ENCODE measurements at places on chromosomes 1 and 21. TPM values are rescaled to one million over a fixed set of nuclear protein-coding genes. Genes with fewer than 3 reads are reported as not detected.

Gene S1PR1
- total RNA-seq: 157 TPM

Gene ITLN2
- not detected for total RNA-seq

Gene TMEM269
- total RNA-seq: 0.81 TPM

Gene KMO
- 0.21 TPM for total RNA-seq

Gene SYTL1
- 89.9 TPM for total RNA-seq

Gene LCE3E
- not detected for total RNA-seq

Gene TMPRSS3
- 91.9 TPM for total RNA-seq

Gene CACHD1
- 1.6 TPM for total RNA-seq

Gene ANGEL2
- total RNA-seq: 57.9 TPM

- no peaks in the 10 kb centered on the region for H3K36me3 ChIP-seq
- H3K4me1 ChIP-seq: no peaks in the 10 kb centered on the region
- H3K4me3 ChIP-seq: no peak overlapping the region
- H3K27ac ChIP-seq: no peak overlapping the region
Observed at GRCh38 chr1:79657951-79658658, 651.6 kb upstream of the ADGRL4 start.

DNA sequence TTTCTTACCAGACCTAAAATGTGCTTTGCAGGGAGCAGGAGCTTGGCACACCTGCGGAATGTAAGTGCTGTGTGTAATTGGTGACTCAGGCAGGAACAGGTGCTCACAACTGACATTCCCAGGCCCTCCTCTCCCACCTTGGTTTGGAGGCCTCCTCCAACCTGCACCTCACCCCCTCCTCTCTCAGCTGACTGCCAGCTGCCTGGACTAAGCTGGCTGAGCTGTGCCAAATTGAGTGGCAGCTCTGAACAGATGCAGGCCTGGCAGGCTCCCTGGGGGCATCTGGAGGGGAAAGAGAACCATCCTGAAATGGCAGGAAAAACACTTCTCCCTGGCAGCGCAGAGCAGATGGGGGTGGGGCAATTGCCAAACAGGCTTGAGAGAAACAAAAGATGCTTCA, 91.7 kb upstream of the PGBD5 start:
- no peaks in the 10 kb centered on the region for H3K4me1 ChIP-seq
- H3K4me3 ChIP-seq: no peak overlapping the region
- H3K27me3 ChIP-seq: no peaks in the 10 kb centered on the region
- no peak for DNase-seq
- H3K36me3 ChIP-seq: no peaks in the 10 kb centered on the region

DNA sequence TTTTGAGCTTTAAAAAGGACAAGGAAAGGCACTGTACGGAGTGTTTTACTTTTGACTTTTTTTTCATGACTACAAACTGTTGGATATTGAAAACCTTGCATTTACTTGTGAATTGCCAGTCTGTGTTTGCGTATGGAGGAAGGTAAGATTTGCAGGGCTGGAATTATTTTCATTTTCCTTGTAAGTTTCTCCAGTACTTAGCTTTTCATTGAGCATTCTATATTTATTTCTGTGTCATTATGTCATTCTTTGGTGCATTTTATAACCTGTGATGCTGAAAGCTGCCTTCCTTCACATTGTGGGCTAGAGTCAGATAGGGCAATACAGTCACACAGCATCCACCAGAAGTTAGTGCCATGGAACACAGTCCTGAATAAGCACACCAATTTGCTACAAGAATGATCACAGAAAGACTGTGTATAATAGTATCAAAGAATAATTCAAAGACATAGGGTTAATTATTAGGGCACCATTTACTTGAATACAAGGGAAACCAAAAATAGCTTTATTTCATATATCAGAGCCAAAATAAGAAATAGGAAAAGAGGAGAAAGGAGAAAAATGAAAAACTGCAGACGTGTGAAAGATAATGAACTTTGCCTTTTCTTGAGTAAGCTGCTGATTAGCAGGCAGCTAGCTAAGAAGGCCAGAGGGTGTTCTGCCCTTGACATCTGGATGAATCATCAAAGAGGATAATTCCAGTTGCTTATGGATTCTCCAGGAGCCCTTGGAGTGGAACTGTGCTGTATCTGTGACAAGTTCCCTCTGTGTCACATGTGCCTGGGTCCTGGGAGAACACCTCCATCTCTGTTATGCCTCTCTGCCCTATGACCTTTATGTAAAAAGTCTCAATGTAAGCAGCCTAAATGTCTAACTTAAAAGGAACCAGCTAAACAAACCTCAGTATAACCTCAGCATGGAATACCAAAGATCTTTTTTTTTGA, 8.0 kb upstream of the FAM20B start:
- peaks cover 15% of the 10 kb centered on the region for H3K27me3 ChIP-seq
- H3K4me1 ChIP-seq: no peaks in the 10 kb centered on the region
- H3K36me3 ChIP-seq: no peaks in the 10 kb centered on the region
- H3K4me3 ChIP-seq: no peak overlapping the region
- H3K27ac ChIP-seq: no peak overlapping the region

- H3K27me3 ChIP-seq: no peaks in the 10 kb centered on the region
- H3K4me1 ChIP-seq: peaks cover 30% of the 10 kb centered on the region
- H3K4me3 ChIP-seq: peak overlapping the region; percentile 72
- peak; percentile 51 for DNase-seq
- H3K36me3 ChIP-seq: no peaks in the 10 kb centered on the region
Observed at GRCh38 chr1:53367503-53368313, 39.8 kb upstream of the LRP8 start.

- peaks cover 75% of the 10 kb centered on the region for H3K4me1 ChIP-seq
- peak overlapping the region; percentile 59 for H3K27ac ChIP-seq
- no peak for DNase-seq
- peaks cover 6% of the 10 kb centered on the region for H3K36me3 ChIP-seq
- H3K27me3 ChIP-seq: no peaks in the 10 kb centered on the region
Observed at GRCh38 chr1:15883326-15883725, 35.8 kb downstream of the SPEN start.

DNA sequence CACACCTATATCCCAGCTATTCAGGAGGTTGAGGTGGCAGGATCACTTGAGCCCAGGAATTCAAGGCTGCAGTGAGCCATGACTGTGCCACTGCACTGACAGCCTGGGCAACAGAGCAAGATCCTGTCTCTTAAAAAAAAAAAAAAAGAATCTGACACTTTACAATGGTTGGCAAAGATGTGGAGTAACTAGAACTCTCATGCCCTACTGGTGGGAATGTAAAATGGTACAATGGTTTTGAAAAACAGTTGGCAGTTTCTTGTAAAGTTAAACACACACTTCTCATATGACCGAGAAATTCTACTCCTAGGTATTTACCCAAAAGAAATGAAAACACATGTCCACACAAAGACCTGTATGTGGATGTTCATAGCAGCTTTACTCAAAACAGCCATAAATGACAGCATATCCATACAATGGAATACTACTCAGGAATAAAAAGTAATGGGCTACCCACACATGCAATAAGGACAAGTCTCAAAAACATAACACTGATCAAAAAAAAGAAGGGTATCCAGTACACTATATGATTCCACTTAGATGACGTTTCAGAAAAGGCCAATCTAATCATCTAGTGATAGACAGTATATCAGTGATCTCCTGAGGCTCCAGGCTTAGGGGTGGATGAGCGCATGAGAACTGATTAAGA, 58.1 kb downstream of the HLCS start:
- H3K4me1 ChIP-seq: peaks cover 25% of the 10 kb centered on the region
- H3K27me3 ChIP-seq: no peaks in the 10 kb centered on the region
- DNase-seq: no peak

DNA sequence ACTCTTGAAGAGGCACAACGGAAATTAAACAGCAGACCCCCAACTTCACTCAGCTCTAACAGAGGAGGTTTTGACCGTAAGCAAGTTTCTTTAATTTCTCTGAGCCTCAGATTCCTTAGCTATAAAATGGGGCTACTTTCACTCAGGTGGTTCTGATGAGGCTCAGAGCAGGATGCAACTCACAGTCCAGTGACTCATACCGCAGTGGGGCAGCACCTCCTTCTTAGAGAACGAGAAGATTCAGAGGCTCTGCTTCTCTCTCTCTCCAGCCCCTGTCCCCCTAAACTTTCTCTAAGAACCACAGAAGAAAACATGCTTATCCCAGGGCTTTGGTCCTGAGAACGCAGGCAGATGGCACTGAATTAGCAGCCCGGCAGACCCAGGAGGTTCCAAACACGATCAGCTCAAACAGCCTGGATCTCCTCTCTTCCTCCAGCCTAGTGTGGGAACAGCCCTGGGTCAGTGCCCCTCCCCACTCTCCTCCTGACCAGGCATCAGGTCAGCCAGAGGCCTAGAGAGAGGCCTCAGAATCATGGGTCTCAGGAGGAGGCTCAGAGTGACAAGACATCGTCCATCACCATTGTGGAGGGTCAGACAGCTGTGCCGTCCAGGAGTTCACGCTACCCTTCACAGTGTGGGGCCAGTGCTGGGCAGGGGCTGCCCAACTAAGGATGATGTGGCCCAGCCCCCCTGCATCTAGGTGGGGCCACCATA, 433.0 kb downstream of the PTPRU start:
- DNase-seq: no peak
- no peak overlapping the region for H3K27ac ChIP-seq
- H3K36me3 ChIP-seq: no peaks in the 10 kb centered on the region
- no peak overlapping the region for H3K4me3 ChIP-seq

GRCh38 chr1:242219298-242219901, 220.5 kb upstream of the MAP1LC3C start:
- DNase-seq: no peak
- no peaks in the 10 kb centered on the region for H3K36me3 ChIP-seq
- no peaks in the 10 kb centered on the region for H3K4me1 ChIP-seq
- H3K27me3 ChIP-seq: no peaks in the 10 kb centered on the region

DNA sequence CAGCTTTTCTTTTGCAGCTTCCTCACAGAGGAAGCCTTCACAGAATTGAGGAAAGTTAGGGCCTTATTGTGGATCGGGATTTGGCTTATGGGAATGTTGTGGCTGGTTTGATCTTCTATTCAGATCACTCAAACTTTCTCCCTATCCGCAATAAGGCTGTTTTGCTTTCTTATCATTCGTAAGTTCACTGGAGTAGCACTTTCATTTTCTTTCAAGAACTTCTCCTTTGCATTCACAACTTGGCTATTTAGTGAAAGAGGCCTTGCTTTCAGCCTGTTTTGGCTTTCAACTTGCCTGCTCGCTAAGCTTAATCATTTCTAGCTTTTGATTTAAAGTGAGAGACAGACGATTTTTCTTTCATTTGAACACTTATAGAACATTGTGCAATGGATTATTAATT, 181.9 kb upstream of the B3GALT2 start:
- DNase-seq: no peak
- no peaks in the 10 kb centered on the region for H3K36me3 ChIP-seq
- peak overlapping the region; percentile 73 for H3K4me3 ChIP-seq

GRCh38 chr21:36178349-36178748, 21.7 kb downstream of the DOP1B start:
- no peaks in the 10 kb centered on the region for H3K27me3 ChIP-seq
- H3K27ac ChIP-seq: no peak overlapping the region
- DNase-seq: no peak
- H3K4me1 ChIP-seq: peaks cover 9% of the 10 kb centered on the region

- DNase-seq: no peak
- peaks cover 13% of the 10 kb centered on the region for H3K4me1 ChIP-seq
- no peak overlapping the region for H3K27ac ChIP-seq
- H3K36me3 ChIP-seq: no peaks in the 10 kb centered on the region
- H3K27me3 ChIP-seq: peaks cover 6% of the 10 kb centered on the region
- H3K4me3 ChIP-seq: no peak overlapping the region
Observed at GRCh38 chr1:84823991-84824390, 69.0 kb downstream of the LPAR3 start.

GRCh38 chr1:36160949-36161485, 5.1 kb downstream of the MAP7D1 start:
- H3K4me3 ChIP-seq: peak overlapping the region; percentile 87
- H3K27me3 ChIP-seq: no peaks in the 10 kb centered on the region
- peak; percentile 85 for DNase-seq

DNA sequence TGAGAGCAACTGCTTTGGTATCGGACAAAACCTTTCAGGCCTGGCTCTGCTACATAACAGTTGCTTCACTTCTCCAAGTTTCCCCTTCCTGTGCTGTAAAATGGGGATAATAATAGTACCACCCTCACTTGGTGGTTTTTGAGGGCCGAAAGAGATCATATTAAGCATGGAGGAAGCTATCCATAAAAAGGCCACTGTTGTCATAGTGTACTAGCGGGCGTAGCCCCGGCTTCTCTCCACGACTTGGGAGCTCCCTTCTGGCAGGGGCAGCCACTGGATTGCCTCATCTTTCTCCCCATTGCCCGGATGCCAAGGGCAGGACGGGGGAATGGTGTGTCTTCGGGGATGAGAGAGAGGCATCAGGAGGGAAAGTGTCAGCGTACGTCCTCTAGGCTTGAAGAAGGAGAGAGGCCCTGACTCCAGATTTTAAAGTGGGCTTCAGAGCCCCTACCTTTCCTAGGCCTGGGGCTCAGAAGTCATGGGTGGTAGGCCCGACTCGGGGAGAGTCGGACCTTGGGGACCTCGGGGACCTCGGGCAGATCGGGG, 548 bp upstream of the MFSD2A start:
- H3K4me1 ChIP-seq: peaks cover 43% of the 10 kb centered on the region
- peak overlapping the region; percentile 94 for H3K4me3 ChIP-seq
- peaks cover 7% of the 10 kb centered on the region for H3K27me3 ChIP-seq
- H3K27ac ChIP-seq: no peak overlapping the region
- DNase-seq: no peak

GRCh38 chr21:37921091-37921490, 4.8 kb upstream of the KCNJ6 start:
- H3K27me3 ChIP-seq: peaks cover 51% of the 10 kb centered on the region
- H3K36me3 ChIP-seq: no peaks in the 10 kb centered on the region
- H3K27ac ChIP-seq: no peak overlapping the region

GRCh38 chr1:82317671-82318070, 516.9 kb downstream of the ADGRL2 start:
- H3K4me3 ChIP-seq: no peak overlapping the region
- H3K27me3 ChIP-seq: no peaks in the 10 kb centered on the region
- H3K4me1 ChIP-seq: no peaks in the 10 kb centered on the region
- no peak for DNase-seq
- H3K27ac ChIP-seq: no peak overlapping the region
- no peaks in the 10 kb centered on the region for H3K36me3 ChIP-seq

- no peak for DNase-seq
- no peaks in the 10 kb centered on the region for H3K27me3 ChIP-seq
- peaks cover 47% of the 10 kb centered on the region for H3K4me1 ChIP-seq
- H3K36me3 ChIP-seq: peaks cover 24% of the 10 kb centered on the region
- H3K4me3 ChIP-seq: no peak overlapping the region
Observed at GRCh38 chr1:154552036-154552435, 6.4 kb downstream of the UBE2Q1 start.

- peaks cover 12% of the 10 kb centered on the region for H3K4me1 ChIP-seq
- no peak for DNase-seq
- peaks cover 66% of the 10 kb centered on the region for H3K27me3 ChIP-seq
- no peaks in the 10 kb centered on the region for H3K36me3 ChIP-seq
- no peak overlapping the region for H3K4me3 ChIP-seq
Observed at GRCh38 chr1:20381045-20381641, 90.5 kb downstream of the VWA5B1 start.

- H3K36me3 ChIP-seq: no peaks in the 10 kb centered on the region
- no peak overlapping the region for H3K27ac ChIP-seq
- H3K4me1 ChIP-seq: no peaks in the 10 kb centered on the region
- peaks cover 15% of the 10 kb centered on the region for H3K27me3 ChIP-seq
- DNase-seq: no peak
- no peak overlapping the region for H3K4me3 ChIP-seq
Observed at GRCh38 chr1:14608308-14608707, 9.8 kb downstream of the KAZN start.
